Stimulated activated CD4-positive, alpha-beta T cell treated with anti-CD3 and anti-CD28 coated beads, Interleukin-4, amount 100 ng/mL, for 4 hours (primary cell): ENCODE measurements at places on chromosomes 6 and 20.

GRCh38 chr20:45969712-45970634, 2.0 kb downstream of the ZNF335 start:
- DNase-seq: no peak

GRCh38 chr6:113647143-113647889, 209.8 kb upstream of the MARCKS start:
- no peak for DNase-seq

DNA sequence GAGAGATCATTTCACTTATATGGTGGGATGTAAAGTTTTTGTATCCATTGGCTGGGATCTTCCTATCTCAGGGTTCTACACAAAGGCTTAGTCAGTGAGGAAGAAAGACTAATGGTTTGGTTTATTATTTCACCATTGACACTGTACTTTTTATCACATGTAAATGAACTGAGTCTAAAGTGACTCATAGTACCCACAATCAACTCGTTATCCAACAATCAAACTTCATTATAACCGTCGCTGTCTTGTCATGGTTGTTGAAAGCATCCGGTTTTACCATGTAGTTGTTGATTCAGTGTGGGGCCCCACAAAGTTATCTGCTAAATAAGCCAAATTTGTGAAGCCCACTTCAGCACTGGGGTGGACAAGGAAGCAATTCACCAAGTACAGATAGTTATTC, 55.8 kb upstream of the MTRF1L start:
- no peak for DNase-seq

DNA sequence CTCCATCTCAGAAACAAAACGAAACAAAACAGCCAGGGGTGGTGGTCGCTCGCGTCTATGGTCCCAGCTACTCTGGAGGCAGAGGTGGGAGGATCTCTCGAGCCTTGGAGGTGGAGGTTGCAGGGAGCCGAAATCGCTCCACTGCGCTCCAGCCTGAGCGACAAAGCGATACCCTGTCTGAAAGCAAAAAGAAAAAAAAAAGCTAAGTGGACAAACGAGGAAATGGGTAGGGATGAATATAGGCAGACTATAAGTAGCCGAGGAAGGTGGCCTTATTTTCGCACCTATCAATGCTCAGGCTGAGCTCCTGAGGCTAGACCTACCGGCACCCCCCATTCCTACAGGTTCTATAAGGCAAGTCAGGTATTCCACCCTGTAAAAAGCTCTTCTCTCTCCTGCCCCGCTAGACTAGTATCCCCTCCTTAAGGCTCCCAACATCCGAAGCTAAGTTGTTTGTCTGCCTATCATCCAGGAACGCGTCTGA, 650 bp upstream of the CASP8AP2 start:
- no peak for DNase-seq

- DNase-seq: no peak
Measured at GRCh38 chr6:73586416-73586974, 65.7 kb upstream of the EEF1A1 start.
